ENCODE measurements at places on chromosomes 11 and 22.

- no peak for DNase-seq
Measured at GRCh38 chr22:20588843-20589581, 81.6 kb downstream of the MED15 start.

- no peak for DNase-seq
Measured at GRCh38 chr11:116511684-116512083, 261.1 kb downstream of the BUD13 start.

DNA sequence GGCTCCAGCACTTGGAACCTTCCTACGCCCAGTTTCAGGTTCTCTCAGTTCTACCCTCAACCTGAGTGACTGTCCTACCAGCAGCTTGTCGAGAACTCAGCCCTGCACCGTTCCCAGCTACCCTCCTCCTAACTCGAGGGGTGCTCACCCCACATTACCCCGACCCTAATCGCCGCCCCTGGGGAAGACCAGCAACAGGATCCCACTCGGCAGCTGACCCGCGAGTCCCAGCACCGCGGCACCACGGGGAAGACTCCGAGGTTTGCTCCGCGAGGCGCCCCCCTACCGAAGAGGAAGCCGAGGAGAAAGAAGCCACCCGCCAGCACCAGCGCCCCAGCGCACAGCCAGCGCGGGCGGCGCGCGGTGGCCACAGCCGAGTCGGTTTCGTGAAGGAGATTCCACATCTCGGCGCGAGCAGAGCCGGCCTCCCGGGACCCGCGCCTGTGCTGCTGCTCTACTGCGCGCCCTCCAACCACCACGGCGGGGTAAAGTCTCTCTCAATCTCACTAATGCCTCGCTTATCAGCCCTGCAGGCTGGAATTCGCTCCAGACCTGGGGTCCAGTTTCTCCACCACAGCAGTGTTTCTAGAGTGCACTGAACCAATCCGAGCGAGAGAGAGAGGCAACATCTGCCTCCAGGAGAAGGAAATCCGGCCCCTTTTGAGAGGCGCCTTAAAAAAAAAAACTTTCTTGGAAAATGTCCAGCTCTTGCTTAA is at the start of gene FOLH1:
FOLH1 (minus strand) TSS at position 597 of the 716 bp plus-strand sequence; CDS start at position 404, 193 bp downstream.
- no peak for DNase-seq

DNA sequence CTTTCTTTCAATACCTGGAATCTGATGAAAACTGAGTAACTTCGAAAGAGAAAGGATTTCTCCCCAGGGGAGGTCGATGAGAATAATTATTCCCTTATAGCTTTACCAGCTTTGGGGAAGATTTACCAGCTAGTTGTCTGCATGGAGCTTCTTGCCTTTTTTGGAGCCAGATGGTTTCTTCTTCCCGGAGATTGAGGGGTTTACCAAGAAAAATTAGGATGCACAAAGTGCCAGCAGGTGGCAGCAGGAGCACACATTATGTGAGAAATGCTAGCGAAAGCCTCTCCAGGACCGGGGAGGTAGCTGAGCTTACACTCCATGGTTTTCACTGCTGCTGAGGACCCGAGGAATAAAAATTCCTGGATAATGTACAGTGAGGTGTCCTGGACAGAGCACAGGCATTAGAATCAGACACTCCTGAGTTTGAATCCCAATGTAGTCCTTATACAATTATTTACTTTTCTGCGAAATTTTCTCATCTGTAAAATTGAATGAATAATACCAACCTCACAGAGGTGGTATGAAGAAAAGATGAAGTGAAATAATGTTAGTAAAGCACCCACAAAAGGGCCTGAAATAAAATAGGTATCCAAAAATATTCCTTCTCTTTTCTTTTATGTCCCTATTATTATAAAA is 46.0 kb upstream of the PARVA start:
- peak; percentile 52 for DNase-seq

- DNase-seq: peak; percentile 38
Measured at GRCh38 chr22:35064664-35065063, 1.3 kb upstream of the ISX start.

DNA sequence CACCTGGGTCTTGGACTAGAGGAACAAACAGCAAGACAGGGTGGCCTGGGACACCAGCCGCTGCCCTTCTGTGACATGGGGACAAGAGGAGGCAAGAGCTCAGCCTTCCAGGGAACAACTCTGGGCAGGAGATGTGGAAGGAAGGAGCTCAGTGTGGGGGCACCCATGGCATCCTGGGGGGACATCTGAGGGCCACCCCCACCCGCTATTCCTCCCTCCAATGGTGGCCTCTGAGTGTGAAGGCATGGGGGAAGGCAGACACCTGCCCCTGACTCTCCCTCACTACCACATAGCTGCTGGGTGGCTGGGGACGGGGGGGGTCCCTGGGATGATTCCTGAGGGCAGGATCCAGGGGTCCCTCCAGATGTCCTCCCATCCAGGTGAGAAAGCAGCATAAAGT is 4.5 kb downstream of the APOBEC3B start:
- DNase-seq: no peak

DNA sequence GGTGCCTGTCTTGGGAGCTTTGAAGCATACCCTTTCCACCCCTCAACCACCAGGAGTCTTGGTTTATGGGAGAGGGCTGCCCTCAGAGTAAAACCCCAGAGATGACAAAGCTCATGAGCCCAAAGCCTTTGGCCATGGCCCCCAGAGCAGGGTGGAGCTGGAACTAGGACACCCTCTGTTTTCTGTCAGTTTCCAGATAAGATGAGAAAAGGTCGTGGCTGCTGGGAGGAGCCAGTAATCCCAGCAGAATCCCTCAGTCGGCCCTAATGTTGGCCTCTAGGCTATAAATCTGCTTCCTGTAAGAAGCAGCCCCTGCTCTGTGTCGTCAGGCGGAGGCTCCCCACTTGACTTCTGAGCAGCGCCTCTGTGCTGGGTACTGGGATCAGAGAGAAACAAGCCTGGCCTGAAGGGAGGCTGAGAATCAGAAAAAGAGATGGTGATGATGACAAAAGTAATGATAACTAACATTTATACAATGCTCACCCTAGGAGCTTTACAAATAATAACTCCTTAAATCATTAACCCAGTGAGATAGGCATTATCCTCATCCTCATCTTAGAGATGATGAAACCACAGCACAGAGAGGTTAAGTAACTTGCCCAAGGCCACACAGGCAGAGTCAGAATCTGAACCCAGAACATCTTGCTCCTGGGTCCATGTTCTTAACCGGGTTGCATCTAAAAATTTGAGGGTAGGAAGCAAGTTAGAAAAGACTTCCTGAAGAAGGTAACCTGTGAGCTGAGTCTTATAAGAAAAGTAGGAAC is 471.4 kb downstream of the SOX6 start:
- no peak for DNase-seq

DNA sequence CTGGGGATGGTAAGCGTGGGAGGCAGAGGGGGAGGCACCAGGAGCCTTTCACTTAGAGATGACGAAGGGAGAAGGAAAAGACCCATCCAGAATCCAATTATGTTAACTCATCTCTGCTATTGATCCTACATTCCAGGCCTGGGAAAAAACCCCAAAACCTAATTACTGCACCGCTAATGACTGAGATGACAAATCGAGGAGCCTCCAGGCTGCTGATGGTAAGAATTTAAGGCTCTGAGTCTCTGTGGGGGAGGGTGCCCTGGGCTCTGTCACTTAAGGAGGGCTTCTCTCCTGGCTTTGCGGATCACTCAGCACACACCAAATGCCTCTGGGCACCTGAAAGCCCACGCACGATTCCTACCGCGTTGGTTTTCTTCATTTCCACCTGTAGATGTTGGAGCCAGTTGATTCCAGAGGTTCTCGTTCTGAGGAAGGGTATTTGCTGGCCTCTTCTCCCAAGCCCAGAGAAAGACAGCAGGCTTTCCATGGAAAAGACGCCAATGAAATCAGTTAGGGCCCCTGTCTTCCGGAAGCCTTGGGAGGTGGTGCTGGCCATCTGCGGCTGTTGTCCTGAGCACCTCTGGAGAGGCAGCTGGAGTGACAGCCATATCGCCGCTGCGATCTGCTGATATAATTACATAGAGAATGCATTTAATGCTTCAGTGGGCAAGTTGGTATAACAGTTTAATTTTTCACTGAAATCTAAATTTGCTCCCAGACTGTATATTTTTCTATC is 751.2 kb downstream of the BRD1 start:
- no peak for DNase-seq

DNA sequence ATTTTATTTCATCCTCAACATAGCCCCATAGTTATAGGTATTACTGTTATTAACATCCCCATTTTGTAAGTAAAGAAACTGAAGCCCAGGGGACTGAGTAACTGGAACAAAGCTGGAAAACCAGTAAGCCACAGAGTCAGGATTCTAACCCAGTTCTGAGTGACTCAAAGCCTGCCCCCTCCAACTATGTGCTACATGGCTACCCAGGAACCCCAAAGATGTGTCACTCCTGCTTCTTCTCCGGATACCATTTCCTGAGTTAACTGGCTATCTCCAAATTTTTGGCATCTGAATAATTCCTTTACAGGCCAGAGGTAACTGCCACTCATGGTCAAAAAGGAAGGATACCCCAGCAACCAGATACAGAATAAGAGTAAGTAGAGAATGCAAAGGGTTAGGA is 43.6 kb downstream of the TENM4 start:
- DNase-seq: no peak

DNA sequence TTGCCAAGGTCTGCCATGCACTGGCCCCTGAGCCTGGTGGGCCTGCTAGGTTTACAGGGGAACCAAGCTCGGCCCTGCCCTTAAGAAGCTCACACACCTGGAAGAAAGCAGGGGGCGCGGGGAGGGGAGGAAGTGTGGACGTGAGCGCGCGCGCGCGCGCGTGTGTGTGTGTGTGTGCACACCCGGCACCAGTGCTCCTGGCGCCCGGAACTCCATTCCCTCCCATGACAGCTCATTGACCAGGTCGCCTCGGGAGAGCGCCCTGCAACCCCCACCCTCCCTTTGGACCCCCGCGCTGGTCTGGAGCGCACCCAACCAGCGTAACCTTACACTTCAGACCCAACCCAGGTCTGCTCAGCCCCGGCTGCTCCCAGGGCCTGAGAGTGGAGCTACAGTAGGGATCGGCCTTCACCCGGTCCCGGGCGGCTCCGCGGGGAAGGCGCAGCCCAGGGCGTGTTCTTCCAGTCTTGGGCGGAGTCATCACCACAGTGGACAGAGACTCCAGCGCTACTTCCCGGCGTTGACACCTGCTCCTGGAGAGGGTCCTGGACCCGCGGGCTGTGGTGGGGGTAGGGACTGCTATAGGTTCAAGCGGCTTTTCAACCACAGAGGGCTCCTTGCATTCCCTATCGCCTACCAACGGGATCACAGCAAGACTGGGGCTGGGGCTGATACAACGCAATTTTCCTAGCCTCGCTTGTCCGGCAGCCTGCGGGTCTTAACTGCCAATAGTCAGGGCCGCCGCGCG is 1.5 kb downstream of the GALNT18 start:
- DNase-seq: peak; percentile 12

- DNase-seq: no peak
Measured at GRCh38 chr11:23226331-23227077, 366.2 kb upstream of the CCDC179 start.

GRCh38 chr11:68810164-68810563 is 31.6 kb downstream of the CPT1A start:
- no peak for DNase-seq

DNA sequence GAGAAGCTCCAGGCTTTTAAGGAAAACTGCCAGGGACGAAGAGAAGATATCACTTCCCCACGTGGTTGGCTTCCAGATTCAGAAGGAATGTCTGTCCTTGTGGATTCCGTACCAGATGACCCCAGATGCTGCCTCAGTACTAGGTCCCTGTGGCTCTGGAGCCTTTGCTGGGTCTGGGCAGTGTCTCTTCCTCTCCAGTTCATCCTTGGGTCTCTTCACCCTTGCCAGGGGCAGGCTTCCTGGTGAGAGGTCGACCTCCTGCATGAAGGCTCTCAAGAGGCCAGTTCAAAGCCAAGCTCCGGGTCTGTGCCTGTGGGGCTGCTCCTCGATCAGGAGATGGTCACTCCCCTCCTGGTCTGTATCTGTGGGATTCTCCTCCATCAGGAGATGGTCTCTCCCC is 74.7 kb upstream of the B3GAT1 start:
- no peak for DNase-seq

- no peak for DNase-seq
Measured at GRCh38 chr11:105538588-105538987, 71.3 kb upstream of the GRIA4 start.

- no peak for DNase-seq
Measured at GRCh38 chr11:65773784-65774411, 6.9 kb downstream of the AP5B1 start.

GRCh38 chr11:59182457-59183151 is 10.7 kb downstream of the DTX4 start:
- no peak for DNase-seq

DNA sequence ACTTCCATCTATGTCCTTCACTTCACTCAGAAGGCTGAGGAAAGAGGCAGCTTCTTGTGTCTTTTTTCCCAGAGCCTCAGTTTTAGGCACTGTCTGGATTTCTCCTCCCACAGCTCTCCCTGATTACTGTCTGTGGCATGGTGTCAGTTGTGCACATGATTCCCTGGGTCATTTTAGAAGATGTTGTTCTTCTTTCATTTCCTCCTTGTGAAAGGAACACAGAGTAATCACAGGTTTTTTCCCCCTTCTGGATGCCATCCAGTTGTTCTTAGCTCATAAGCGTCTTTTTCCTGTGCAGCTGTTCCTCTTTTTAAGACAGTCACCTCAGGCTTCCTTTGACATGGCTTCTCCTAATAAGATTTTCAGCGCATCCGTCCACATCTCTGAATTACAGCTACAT is 212.2 kb downstream of the FAM181B start:
- no peak for DNase-seq

DNA sequence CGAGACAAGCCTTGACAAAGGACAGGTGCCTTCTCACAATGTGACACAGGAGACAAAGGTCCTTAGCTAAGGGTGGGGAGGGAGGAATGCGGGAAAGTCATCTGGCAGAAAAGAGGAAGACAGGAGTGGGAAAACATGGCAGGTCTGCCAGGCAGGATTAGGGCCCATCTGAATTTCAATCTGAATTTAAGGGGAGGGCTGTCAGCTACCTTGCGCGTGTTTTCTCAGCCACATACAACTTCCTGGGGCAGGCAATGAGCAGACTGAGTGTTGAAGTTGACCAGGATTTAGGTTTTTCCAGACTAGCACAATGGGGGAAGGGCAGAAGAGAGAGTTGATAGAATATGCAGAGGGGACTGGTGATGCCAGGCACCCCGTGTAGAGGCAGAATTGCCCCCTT is 66.7 kb upstream of the LARGE1 start:
- DNase-seq: no peak

DNA sequence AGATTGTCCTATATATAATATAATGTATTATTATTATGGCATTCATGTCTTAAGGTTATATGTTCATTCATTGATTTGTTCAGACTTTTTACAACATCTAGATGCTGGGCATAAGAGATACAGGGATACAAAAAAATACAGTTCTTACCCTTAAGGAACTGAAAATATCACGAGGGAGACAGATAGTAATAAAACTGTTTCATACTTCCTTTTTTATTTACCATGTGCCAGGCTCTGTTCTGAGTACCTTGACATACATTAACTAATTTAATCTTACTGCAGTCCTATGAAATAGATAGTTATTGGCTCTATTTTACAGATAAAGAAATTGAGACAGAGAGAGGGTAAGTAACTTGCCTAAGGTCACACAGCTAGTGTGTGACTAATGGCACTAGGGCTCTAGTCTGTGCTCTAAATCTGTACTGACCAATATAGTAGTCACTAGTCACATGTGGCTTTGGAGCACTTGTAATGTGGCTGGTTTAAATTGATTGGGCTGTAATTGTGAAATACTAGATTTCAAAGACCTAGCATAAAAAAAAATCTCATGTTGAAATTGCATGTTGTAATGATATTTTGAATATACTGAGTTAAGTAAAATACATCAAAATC is 21.3 kb downstream of the TRIM44 start:
- no peak for DNase-seq

Measured in T-helper 2 cell (primary cell).